ENCODE measurements at places on chromosomes 4 and X.

DNA sequence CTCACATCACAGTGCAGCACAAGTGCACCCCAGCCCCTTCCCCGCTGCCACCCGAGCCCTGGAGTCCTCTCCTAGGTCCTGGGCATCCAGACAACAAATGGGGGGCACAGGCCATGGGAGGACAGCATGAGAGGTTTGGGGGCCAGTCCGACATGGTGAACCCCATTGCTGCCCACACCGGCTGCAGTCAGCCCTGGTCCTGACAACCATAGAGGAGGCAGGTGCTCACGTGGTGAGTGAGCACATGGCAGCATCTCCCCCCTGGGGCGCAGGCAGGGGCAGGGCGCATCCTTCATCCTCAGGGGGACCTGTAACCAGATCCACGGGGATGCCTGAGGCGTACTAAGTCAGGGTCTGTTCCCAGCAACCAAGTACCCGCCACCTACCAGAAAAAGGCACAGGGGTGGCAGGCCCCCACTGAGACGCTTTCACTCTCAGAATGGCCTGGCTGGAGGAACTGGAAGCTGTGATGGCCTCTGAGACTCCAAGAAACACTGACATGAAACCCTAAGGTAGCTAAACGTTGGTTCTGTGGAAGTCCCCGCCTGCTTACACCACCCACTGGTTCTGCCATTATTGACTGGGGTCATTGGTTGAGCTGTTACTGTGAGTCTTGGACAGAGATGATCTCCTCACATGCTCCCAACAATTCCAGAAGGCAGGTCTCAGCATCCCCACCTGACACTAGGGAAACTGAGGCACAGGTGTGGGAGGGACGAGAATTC is 6.5 kb downstream of the ZFYVE28 start:
- no peak for DNase-seq

DNA sequence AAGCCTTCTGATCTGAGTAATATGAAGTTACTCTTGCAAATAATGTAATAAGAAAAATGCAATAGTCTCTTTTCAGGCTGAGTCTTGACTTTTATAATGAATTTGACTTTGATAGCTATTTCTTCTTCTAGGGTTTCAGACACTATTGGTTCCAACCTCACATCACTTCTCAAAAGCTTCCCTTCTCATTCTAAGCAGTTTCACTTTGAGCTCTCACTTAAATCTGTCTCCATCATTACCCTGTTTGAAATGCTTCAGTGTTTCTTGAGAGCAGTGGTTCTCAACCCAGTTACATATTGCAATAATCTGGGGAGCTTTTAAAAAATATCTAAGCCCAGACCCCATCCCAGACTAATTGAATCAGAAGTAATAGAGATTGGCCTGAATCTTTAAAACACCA is 40.5 kb upstream of the BMP2K start:
- DNase-seq = no peak

DNA sequence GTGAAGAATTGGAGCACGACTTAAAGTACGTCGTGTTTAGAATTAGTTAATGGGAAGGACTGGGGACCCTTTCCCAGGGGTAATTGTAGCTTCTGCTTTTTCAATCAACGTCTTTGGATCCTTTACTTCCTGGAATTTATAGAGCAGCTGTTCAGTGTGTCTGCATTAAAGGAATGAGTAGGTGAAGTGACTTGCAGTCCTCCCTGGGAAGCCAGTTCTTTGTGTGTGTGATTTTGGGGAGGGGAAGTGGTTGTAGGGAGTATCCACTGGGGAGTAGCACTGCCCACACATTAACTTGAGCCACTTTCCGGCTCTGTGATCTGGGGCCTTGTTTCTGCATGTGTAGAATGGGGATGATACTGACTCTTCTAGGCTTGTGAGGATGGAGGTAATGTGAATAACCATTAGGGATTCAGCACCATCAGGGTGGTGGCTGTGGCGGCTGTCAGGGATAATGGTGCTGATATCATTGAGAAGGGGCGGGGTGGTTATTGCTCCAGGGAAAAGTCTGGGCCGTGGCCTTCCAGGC is 54.7 kb downstream of the TMEM131L start:
- DNase-seq = no peak

GRCh38 chr4:123804196-123804721 is 407.7 kb downstream of the SPRY1 start:
- DNase-seq = no peak

DNA sequence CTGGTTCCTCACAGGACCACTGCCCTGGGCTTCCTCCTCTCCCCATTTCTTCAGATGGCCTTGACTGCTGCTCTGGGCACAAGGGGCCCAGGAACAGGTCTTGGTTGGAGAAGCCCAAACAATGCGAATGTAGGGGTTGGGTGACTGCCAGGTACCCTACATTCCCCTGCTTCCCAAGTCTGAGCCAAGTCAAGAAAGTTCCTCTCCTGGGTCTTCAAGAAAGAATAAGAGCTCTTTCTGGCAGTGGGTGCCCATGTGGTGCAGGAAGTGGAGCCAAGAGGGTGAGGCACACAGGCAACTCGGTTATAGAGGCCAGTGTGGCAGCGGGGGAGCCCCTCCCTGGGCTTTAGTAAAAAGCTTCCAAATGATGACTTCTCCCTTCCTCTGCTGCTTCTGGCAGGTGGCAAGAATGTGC is 2.7 kb downstream of the SLC34A2 start:
- no peak for DNase-seq

GRCh38 chr4:6157926-6158325 is 42.4 kb downstream of the JAKMIP1 start:
- DNase-seq = no peak

DNA sequence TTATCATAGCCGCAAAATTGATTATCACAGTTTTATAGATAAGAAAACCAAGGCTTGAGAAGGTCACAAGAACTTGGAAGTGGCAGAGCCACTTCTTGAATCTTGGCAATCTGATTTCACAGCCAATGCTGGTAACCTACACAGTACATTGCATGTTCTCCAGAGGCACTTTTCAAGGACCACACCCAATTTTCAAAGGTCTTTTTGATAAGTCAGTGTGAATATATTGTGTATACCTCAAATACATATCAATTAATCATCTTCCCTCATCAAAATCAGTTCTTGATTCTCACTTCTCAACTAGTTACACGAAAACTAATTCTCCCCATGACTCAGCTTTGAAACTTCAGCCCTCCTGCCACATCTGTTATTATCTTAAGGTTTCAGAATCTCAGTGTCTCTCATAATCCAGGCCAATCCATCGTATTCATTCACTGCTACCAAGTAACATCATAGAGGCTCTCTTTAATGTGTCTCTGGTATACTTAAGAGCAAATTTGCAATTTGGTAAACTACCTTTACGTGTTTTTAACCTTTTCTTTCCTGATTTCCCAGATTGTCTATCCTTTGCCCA is 16.8 kb downstream of the CAMK2D start:
- no peak for DNase-seq

DNA sequence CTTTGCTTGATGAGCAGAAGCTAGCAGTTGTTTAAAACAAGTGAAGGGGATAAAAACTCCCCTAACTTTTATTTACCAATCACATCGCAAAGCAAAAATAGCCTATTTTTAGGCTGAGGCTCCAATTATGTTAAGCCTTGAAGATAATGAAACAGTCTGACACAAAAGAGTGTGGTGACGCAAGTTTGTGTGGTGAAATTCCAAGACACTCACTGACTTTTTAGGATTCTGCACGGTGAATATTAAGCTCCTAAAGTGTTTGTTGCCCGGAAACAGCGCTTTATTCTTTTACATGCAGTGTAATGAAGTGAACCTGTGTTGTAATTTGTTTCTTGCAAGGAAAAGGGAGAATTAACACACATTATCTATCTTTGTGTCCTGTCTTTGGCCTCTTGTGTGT is 74.8 kb downstream of the POLA1 start:
- no peak for DNase-seq

DNA sequence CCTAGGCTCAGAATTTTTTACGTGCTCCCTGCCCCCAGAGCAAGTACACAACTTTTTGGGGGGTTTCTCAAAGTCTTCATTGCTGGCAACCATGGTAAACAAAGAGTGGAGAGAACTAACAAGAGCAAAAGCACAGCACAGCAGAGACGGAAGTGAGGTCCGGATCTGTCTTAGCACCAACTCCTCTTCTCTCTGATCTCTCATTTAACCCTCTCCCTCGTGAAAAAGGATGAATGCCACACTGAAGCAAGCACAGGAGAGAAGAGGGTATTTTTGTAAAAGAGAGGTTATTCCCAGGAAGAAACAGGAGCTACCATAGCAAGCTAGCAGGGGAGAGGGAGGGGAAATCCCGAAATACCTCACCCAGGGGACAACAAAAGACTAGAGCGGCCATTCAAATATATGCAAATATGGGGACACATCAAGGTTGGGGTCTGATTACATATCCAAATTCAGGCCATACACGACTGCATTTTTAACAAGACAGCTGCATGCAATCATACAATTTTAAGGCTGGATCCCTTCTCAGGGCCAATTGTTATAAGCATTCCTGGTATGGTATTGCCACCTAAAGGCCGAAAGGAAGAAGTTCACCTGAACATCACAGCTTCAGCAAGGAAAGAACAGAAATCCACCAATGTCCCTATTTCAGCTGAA is 46.6 kb downstream of the CD40LG start:
- DNase-seq = no peak

- no peak for DNase-seq
Measured at GRCh38 chr4:15040916-15041463, 38.7 kb downstream of the CPEB2 start.

DNA sequence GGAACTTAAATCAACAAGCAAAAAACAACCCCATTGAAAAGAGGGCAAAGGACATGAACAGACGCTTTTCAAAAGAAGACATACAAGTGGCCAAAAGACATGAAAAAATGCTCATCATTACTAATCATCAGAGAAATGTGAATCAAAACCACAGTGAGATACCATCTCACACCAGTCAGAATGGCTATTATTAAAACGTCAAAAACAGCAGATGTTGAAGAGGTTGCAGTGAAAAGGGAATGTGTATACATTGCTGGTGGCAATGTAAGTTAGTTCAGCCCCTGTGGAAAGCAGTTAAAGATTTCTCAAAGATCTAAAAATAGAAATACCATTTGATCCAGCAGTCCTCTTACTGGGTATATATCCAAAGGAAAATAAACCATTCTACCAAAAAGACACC is 22.6 kb downstream of the RTL9 start:
- DNase-seq = no peak

DNA sequence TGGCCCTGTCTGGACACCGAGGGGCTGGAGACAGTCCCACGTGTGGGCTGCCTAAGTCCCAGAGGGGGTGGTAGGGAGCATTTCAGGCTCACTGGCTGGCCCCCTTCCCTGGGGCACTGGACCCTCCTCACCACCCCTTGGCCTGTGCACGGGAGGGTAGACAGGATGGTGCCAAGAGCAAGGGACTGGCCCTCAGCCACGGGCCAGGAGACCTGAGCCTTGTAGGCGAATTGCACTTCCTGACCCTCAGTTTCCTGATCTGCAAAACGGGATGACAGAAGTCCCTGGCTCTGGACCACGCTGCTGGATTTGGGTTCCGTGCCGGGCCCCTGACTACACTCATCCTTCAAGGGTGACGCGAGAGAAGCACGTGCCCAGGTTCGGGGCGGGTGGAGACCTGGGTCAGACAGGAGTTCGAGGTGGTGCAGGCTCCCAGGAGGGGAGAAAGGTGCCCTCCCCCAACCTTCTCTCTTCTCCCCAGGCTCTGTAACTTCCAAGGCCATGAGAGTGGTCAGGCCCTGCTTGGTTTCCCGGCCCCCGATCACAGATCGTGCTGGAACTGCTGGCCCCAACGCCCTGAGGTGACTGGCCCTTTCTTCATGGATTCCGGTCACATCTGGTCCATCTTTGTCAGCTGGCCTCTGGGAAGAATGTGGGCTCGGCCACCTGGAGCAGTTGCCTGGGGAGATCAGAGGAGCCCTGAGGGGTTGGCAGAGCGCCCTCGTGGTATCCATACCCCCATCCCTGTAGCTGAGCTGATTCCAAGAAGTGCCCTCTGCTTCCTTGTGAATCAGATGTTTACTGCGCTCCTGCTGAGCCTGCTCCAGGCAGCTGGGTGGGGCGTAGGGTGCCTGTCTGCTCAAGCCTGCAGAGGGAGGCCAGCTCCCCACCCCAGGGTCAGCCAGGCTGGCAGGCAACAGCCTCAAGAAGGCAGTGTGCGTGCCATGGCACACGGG is 3.3 kb downstream of the SH3BP2 start:
- no peak for DNase-seq

- DNase-seq = no peak
Measured at GRCh38 chr4:143921181-143921580, 15.8 kb upstream of the GYPE start.
